ENCODE measurements at places on chromosomes 1 and 21.

- no peak for DNase-seq
Observed at GRCh38 chr21:38486706-38487105, 11.6 kb downstream of the ERG start.

DNA sequence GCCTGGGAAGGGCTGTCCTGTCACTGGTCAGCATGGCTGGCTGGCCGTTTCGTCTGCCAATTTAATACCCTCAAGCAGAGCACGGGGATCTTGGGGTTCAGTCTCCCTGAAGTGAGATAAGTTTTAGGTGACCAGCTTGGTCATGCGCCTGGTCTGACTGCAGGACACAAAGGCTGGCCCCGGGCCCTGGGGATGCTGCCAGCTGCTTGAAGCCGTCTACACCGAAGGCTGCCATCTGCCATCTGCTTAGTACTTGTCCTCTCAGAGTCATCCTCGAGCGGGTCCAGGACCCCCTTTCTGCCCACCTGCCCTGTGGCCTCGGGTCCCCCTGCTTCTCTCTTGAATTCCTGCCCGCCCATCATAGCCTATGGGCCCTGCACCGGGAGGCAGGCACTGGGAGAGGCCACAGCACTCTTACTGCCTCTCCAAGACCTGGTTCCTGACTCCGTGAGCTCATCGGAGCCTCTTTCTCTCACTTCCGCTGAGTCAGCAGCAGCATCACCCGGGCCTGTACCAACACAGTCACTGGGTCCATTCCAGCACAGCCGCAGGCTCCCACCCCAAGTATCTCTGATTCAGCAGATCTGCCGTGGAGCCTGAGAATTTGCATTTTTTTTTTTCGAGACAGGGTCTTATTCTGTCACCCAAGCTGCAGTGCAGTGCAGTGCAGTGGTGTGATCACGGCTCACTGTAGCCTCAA is 7.0 kb downstream of the FBLIM1 start:
- no peak for DNase-seq

GRCh38 chr1:37157634-37158033 is 123.3 kb upstream of the GRIK3 start:
- no peak for DNase-seq

GRCh38 chr1:63326106-63326472 is 3.7 kb downstream of the FOXD3 start:
- DNase-seq, result no peak

- DNase-seq, result no peak
Observed at GRCh38 chr1:115624859-115625258, 16.9 kb upstream of the VANGL1 start.

- DNase-seq, result no peak
Observed at GRCh38 chr1:235012436-235013210, 116.0 kb downstream of the TOMM20 start.

DNA sequence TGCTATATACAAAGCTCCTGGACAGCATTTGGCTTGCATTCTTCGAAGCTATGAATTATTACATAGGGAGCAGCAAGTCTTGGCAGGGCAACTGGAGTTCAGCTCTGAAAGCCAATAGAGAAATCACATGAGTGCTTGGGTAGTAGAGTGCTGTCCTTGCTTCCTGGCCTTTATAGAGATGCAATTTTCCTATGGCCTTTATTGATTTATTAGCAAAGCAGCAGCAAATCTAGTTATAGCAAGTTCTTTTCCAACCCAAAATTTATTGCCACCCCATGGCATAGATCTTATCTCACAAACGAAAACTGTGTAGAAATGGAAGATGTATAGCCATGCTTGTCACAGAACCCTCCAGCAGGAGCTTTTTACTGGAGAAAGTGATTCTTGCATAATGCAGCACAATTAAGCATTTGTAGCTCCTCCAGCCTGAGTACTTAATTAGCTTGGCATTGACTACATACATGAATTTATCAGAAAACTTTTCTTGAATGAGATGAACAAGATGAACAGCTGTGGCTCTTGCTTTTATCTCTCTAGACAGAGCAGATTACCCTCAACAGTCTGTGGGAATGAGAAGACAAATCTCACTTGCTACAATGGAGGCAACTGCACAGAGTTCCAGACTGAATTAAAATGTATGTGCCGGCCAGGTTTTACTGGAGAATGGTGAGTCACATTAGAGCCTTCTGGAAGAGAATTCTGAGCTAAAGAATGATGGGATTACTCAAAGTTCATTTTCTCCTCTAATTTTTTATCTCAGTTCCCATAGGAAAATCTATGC is 170.1 kb downstream of the CRB1 start:
- no peak for DNase-seq

DNA sequence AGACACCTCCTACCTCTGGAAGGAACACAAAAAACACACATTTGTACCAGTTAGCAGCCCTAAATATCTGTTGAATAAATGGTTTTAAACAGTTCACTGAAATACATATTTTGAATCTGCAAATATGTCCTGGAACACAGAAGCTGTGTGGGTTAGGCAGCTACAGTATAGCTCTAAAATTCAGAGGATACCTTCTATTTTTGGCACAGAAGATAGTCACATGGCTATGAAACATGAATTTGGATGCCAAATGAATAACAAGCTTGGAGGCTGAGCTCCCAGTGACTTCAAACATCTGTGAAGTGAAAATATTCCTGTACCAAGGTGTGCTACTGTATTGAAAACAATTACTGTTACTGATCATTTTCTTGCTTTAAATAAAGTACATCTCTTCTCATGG is 391.5 kb upstream of the ADGRL2 start:
- DNase-seq, result no peak

DNA sequence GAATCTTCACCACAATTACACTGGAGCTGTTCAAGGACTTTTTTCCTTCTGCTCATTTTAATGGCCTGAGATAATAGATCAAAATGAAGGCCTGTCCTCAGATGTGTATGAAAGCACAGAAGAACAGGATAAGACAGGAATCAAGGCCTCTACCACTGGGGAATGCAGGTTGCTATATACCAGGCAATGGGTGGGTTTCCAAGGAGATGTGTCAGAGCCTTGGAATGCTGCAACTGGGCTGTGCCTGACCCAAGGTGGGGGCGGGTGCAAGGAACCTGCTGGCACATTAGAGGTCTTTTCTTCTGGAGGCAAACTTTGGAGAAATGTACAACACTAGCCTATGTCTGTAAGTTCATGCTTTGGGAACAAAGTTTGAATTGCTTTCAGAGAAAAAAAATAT is 21.7 kb upstream of the LAMC2 start:
- no peak for DNase-seq

GRCh38 chr1:196409586-196409985 is 198.7 kb downstream of the KCNT2 start:
- DNase-seq, result no peak

Data from activated CD8-positive, alpha-beta memory T cell treated with anti-CD3 and anti-CD28 coated beads for 1 hour (primary cell).